ENCODE measurements at places on chromosomes 6 and 20. TPM values are rescaled to one million over a fixed set of nuclear protein-coding genes. Genes with fewer than 3 reads are reported as not detected.

DNA sequence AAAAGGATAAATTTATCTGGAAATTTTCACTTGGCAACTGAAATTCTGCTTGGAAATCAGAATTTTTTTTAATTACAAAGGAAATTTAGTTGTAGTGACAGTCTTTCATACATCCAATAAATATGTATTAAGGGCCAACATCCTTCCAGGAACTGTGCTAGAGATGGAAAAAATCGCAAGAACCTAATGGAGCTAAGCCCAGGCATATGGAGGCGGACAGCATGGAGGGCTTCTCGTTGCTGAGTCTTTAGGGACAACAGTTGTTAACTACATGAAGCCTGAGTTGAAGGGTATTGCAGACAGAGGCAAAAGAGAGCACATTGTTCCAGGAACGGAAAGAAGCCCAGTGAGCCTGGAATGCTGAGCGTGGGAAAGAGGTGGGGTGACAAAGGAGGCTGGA, 208.9 kb downstream of the IBTK start:
- no peak for DNase-seq

GRCh38 chr6:151023342-151023741, 157.8 kb downstream of the MTHFD1L start:
- DNase-seq, result no peak

GRCh38 chr6:86251106-86251505, 608.4 kb upstream of the SYNCRIP start:
- DNase-seq, result no peak

- no peak for DNase-seq
These were observed 136.1 kb upstream of the FAM83B start for GRCh38 chr6:54710456-54710855.

DNA sequence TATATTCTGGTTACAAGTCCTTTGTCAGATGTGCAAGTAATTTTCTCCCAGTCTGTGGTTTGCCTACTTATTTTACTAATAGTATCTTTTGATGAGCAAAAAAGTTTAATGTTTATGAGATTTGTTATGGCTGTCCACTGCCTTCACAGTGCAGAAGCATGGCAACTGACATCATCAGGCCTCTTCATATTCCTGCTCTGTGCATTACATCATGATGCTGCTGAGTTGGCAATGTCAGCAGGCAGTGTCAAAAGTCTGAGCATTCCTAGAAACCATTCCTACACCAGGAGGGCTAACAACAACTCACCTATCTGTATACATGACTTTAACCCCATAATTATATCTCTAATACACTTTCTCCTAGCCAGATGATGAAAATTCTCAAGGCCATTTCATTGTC, 10.8 kb upstream of the OR2B2 start:
- no peak for DNase-seq

The PRIM2 gene
- 16.2 TPM for total RNA-seq

GRCh38 chr6:4474810-4475209, 301.4 kb upstream of the CDYL start:
- DNase-seq, result no peak

- DNase-seq, result no peak
These were observed 84.6 kb downstream of the AK9 start for GRCh38 chr6:109606359-109606758.

The DEFB123 gene
- not detected for total RNA-seq

The MYLK4 gene
- total RNA-seq, result 0.75 TPM

DNA sequence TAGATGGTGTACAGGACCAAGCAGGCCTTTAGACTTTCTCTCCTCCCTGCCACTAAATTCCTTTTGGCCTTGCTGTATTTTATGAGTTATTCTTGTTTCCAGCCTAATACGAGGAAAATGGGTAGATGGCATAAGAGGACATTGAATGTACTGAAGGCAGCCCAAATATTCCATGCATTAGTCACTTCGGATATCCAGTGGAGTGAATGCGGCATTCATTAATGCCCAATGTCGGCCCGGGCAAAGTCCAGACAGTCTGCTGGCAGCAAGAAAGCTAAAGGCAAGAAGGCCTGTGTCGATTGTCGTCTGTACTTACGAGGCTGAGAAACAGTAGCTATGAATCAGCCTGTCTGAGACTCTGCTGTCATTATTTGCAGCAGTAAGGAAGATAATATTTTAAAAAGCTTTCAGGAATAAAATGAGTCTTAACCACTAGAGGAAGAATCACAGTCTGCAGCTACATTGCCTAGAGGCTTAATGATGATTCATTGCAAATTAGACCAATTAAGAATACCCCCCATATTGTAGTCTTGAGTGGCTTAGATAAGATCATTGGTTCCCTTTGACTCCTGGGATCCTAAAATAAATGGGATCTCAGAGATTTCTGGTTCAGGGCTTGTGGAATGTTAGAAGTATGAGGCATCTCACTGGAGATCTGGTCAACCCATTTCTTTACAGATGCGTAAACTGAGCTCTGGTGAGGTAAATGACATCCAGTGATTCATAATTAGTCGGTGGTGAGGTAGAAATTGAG, 534.1 kb upstream of the JAG1 start:
- peak; percentile 76 for DNase-seq

The ACTL10 gene
- 3.6 TPM for total RNA-seq

DNA sequence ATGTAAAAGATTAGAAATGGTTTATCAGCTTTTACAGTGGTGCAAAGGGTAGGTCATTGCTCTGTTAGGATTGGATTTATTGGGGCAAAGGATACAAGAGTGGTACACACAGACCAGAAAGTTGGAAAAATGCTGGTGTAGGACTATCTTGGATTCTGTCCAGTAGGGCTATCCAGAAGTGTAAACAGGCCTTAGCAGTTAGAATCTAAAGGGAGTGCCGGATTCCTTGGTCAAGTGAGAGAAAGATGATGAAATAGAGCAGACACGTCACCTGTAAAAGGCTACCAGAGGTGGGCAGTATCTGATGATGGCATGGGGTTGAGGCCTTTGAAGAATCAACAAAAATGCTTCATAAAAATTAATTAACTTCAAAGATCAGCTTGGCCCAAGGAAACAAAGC, 975.9 kb downstream of the KIF16B start:
- DNase-seq, result no peak

- DNase-seq, result no peak
These were observed 141.1 kb downstream of the RFPL4B start for GRCh38 chr6:112488238-112488637.

GRCh38 chr20:20225325-20226043, 142.4 kb upstream of the INSM1 start:
- DNase-seq, result no peak

DNA sequence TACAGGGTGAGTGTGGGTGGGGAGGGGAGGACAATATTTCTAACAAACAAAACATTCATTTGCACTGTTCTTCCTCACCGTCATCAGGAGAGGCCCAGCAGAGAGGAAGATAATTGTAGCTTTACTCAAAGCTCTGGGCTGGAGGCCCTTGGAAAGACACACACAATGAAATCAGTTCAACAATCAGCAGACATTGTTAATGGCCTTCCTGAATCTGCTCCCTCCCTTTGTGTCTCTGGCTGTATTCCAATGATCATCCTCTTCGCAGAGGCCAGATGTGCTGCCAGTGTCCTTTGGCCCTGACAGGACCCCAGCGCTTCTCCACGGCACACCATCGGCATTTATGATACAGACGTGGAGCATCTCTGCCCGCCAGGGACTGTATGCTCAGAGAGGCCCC, 44.6 kb upstream of the LRFN2 start:
- DNase-seq, result no peak

DNA sequence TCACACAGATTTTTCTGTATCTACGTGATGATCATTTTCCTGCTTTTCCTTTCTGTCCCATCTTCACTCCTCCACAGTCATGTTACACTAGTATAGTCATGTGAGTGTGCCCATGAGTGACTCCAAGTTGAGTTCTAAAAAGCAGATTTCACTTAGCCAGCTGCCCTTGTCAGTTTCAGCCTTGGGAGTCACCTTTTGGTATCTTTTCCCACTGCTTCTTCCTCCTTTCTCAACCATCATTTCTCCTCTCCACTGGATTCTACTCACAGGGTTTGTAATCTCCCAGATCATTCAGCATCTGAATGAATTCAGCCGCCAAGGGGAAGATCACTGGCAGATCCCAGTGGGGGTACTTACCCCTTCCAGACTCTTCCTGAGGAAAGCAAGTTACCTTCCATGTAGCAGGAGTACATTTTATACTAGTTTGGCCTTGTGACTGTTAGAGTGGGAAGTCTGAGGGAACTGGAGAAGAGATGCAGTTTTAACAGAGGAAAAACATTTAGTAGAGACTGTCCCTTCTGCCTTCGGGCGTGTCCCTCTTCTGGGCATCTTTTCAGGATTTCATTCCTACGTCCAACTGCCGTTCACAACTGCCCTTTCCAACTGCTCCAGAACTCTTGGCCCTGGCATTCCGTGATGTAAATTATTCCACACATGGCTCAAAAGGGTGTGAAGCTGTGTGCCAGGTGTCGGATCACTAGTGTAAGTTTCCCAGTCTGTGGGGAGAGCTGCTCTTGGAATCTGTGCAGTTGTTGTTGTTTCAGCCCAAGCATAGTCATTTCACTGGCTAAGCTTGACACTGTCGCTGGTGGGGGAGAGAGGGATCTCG, 38.9 kb downstream of the BICRAL start:
- no peak for DNase-seq

DNA sequence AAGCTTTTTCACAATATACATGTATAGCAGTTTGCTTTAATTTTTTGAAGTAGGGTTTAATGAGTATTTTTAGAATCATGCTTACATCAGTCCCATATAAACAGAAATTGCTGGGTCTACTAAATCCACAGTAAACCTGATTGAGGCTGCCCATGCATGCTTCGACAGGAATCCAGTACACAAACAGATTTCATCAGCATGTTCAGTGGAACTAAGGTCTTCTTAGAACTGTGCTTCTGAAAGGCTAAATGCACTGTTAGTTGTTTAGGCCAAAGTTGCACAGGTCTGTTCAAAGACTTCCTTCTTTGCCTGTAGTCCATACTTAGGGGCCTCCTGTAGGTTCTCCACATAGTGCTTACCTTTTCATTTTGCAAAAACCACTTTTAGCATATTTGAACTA, 42.5 kb upstream of the THBS2 start:
- DNase-seq, result no peak

- DNase-seq, result no peak
These were observed 10.4 kb upstream of the MATN4 start for GRCh38 chr20:45318386-45318939.

- no peak for DNase-seq
These were observed 27.0 kb downstream of the FITM2 start for GRCh38 chr20:44284032-44284431.

GRCh38 chr6:68086199-68086598, 548.9 kb upstream of the ADGRB3 start:
- no peak for DNase-seq

DNA sequence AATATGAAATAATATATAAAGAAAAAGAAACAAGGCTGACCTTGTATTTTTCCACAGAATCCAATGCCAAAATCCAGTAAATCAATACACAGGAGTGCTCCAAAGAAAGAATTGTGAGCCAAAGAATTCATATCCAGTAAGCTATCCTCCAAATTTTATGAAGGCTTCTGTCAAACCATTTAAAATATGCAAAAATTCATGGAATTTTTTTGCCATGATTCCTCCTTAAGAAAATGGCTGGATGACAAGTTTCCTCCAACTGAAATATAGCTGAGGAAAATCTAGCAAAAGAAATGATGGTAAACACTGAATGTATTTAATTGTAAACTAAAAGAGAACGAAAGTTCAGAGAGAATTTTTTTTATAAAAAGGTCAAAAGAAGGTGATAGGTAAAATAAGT, 290.3 kb downstream of the UBE3D start:
- no peak for DNase-seq

DNA sequence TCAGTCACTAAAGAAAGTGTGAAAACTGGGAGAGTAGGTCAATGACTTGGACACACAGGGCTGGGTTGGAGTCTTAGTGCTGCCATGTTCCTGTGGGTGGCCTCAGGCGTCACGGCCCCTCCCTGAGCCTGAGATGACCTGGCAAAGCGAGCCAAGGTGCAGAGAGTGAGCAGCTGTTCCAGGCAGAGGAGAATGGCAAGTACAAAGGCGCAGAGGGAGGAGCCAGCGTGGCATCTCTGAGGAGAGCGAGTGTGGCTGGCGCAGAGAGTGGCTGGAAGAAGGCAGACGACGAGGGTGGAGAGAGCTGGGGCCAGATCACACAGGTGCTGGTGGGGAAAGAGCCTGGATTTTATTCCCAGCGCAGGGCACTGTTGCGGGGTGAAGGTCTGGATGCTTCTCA, 20.6 kb upstream of the CHMP4B start:
- DNase-seq, result no peak

- DNase-seq, result peak; percentile 31
These were observed 131.0 kb upstream of the BMP2 start for GRCh38 chr20:6636209-6637159.

The BPIFB1 gene
- total RNA-seq, result not detected

DNA sequence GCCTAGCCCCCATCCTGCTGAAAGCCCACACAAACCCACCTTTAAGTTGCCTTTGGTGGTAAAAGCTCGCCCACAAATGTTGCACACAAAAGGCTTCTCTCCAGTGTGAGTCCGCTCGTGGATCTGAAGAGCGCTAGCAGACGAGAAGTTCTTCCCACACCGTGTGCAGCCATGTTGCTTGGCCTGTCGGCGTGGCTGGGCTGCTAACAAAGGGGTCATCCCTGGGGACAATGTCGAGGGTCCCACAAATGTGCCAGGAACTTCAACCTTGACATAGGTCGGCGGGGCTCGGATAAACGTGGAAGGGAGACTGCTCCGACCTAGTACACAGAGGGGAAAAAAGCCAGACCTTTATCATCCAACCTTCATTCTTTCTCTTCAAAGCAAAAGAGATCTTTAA, 13.5 kb downstream of the SALL4 start:
- DNase-seq, result no peak

GRCh38 chr6:13351271-13351670, 22.9 kb upstream of the TBC1D7 start:
- no peak for DNase-seq

The LIME1 gene
- 9.4 TPM for total RNA-seq

DNA sequence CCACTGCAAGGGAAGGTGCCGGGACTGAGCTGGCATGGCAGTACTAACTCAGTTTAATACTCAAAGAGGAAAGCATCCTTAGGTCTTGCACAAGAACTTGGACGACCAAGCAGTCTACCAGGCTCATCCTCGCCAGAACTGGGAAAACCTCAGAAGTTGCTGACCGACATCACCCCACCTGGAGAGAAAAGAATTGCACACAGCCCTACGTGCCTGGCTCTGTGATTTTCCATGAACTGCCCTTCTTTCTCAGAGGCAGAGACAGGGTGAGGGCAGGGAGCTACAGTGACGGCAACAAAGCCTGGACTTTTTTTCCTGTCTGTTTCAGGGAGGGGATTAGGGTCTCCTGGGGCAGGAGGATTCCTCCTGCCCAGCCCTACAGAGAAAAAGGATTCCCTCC, 8.0 kb downstream of the JAG1 start:
- DNase-seq, result no peak

DNA sequence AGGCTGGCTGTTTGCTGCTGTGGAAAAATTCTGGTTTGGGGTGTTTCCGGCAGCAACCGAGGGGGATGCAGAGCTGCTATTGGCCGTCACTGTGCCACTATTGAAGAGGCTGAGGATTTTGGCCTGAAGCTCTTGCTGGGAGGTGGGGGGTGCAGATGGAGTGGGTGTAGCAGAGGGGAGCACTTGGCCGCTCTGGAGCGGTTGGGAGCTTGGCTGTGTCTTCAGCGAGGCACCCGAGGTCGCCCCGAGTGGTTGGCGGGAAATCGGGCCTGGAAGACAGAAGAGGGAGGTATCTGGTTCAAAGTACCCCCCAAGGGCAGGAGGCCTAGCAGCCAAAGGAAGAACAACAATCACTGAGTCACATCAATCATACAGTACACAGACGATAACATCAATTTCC, 27.1 kb downstream of the NCOA5 start:
- no peak for DNase-seq

GRCh38 chr6:6614096-6614982, 25.8 kb downstream of the LY86 start:
- no peak for DNase-seq

The COL11A2 gene
- total RNA-seq, result 0.38 TPM

GRCh38 chr20:33407251-33407650, 5.9 kb upstream of the CDK5RAP1 start:
- DNase-seq, result no peak

Measured in kidney epithelial cell (primary cell).